NCI-H526 treated with DMSO at 0.1 percent for 48 hours (cell line): ENCODE measurements at places on chromosomes 3 and 15.

GRCh38 chr3:39156421-39156820 lies 3.0 kb upstream of the CSRNP1 start:
- DNase-seq, result no peak

DNA sequence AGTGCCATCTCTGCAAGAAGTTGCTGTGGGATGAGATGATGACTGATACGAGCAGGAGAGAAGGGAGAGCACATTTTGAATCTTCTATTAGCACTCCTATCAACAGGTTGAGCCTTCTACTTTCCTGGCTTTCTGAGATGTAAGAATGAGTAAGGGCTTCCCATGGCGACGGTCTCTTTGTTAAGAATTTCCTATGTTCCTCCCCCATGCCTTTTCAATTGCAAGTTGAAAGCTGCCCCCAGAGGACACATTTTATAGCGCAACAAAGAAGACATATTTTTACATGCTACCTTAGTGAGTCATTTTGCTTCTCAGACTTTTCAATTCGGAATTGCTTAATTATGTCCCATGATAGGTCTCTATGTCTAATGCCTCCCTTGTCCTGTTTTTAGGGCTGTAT lies 71.3 kb upstream of the LRTM1 start:
- DNase-seq, result no peak

- no peak for DNase-seq
Measured at GRCh38 chr15:63503739-63504246, 600 bp upstream of the USP3 start.

DNA sequence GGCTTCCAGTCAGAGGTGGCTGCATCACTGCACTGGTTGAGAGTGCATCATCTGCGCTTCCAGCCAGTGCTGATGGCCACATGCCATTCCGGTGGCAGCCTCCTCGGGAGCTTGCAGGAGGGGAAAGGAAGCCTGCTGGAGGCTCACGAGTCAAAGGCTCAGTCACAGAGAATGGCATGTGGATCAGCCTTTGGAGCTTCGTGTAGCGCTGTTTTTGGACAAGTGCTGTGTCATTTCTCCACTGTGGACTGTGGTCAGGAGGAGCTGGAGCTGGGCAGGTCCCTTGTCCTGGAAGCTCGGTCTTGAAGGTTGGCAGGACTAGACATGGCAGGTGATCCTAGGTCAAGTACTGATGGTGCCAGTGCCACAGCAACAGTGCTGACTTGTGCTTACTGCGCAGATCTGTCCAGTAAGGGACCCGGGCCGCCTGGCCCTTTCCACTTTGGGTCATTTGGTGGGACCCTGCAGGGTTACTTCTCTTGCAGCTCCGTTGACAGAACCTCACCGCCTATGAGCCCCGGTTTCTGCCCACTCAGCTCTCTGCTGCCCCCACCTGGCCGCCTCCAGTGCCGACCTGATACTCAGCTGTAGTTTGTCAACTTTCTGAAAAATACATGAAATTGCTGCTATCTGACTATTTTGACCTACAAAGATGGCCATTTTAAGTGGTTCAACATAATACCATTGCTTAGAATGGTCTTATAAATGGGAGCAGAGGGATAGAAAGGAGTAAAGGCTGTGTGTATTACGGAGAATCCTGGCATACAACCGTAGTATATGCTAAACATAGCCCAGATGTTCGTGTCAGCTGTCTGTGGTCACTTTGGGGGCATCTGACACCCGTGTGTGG lies 27.6 kb upstream of the TRPM1 start:
- no peak for DNase-seq

DNA sequence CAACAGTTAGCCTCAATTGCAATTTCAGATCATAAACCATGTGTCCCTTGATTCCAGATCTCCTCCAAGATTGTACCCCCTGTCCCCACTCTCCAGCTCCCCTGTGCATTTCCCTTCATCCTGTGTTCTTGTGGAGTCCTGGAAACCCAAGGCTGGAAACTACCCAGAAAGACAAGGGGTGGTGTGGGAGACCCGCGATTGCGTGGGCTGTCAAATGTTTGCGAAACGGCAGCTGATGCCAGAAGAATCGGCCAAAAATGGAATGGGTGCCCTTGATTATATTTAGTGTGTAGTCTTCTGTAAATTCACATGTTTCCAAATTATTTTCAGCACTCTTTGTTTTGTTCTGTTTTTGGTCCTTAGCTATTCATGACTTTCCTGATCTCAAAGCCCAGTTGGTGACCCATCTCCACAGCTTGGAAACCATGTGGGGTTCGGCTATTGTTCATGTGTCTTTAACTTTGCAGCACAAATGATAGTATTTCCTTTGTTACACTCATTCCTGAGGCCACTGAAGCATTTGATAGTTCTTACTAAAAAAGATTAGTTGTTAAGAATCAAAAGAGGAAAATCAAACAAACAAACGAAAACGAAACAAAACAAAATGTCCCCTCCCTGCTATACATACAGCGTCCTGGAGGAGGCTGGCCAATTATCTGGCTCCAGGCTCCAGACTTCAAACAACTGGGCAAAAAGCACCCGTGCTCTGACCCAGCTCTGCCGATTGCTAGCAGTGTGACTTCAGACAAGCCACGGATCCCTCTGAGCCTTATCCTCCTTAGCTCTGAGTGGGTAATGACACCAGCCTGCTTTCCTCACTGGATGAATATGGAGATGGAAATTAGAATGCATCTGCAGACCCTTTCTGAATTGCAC lies 120.9 kb downstream of the CACNA2D3 start:
- no peak for DNase-seq

- DNase-seq, result no peak
Measured at GRCh38 chr3:71503525-71504249, 79.8 kb downstream of the FOXP1 start.

DNA sequence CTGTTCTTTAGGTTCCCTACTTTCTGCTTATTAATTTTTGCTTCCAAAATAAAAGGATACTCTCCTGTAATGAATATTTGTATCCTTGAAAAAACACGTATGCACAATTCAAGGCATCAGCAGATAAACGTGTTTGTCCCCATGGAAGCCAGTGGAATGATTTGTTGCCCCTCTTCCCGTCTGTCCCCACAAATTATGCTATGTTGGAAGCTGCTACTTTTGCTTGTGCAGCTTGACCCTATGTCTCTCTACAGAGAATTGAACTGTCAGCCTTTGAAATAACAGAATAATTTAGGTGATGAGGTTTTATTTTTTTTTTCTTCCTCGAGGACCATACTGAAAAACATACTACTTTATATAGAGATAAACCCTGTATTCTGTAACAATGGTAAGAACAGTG lies 401.5 kb upstream of the GOLIM4 start:
- DNase-seq, result no peak

GRCh38 chr15:40242601-40243000 lies 3.7 kb downstream of the PAK6 start:
- DNase-seq, result no peak

DNA sequence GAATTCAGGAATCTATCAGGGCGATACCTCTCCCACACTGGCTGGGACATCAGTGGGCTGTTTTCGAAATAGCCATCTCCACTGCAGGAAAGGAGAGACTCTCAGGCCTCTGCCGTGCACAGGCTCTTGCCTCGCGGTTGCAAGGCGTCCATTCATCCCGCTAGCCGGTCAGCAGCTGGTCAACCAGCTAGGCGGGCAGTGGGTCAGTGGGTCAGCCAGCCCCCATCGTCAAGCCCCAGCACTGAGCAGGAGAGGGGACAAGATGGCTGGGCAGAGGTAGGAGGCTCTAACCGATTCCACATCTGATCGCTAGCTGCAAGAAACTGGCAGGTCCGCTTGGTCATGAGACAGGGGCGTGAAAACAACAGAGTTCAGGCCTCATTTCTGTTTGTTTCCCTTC lies 45.1 kb downstream of the MUC4 start:
- DNase-seq, result no peak

- no peak for DNase-seq
Measured at GRCh38 chr15:37055481-37055880, 44.9 kb downstream of the MEIS2 start.

- DNase-seq, result peak; percentile 70
Measured at GRCh38 chr15:66071160-66071920, 182.2 kb downstream of the MEGF11 start.

- no peak for DNase-seq
Measured at GRCh38 chr3:18885612-18886011, 262.7 kb upstream of the KCNH8 start.

GRCh38 chr3:194376241-194376560 lies 6.7 kb upstream of the LRRC15 start:
- no peak for DNase-seq

DNA sequence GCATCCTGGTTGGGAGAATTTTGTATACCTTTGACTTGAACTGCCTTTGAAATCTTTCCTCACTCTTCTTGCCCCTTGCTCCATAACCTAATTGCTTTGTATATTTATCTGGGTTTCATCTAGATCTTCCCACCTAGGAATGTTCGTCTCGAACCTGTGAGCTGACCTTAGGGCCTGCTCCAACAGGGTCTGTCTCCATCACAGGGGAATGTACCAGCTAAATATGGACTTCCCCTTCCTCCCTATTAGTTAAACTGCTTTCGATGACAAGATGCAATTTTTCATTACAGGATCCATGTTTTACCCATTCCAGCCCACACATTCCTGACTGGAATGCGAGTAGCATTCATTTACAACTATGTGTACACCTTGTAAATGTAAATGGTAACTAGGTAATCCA lies 10.6 kb upstream of the ETV5 start:
- no peak for DNase-seq

GRCh38 chr3:63807961-63808565 lies 11.0 kb upstream of the C3orf49 start:
- DNase-seq, result no peak

- no peak for DNase-seq
Measured at GRCh38 chr3:31953091-31953490, 28.0 kb downstream of the OSBPL10 start.

DNA sequence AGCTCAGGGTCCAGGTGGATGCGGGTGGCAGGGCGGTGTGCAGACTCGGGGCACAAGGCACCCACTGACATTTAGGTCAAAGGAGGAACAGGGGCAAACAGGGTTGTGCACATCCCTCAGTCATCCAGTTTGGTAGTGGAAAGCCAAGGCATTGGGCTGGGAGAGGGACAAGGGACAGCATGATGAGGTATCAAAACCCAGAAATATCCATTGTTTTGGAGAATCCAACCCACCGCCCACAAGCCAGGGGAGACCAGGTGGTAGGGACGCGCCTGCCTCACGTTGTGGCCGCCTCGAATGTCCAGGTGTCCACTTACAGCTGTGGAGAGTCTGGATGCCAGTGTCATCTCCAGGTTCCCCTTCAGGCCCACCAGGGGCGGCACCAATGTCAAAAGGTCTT lies 33.3 kb downstream of the SLC41A3 start:
- no peak for DNase-seq

DNA sequence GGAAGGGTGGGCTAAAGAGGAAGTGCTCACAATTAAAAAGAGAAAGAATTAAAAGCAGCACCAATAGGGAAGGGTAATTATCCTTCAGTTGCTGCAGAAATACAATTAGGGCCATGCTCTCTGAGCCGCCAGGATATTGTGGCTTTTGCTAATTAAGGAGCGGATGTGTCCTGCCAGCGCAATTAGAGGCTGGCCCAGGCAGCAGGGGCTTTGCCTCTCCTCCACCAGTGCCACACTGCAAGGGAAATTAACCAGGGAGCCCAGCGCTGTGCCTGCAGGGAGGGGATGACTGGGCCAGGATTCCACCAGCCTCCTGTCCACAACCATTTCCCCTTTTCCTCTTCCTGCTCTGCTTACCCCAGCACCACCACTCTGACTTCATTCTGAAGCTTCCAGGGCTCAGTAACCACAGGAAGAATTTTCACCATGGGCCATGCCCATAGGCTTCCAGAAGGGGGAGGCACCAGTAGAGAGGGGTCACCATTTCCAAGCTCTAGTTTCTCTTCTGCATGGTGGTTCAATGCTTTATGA lies 10.4 kb upstream of the AEN start:
- DNase-seq, result no peak

DNA sequence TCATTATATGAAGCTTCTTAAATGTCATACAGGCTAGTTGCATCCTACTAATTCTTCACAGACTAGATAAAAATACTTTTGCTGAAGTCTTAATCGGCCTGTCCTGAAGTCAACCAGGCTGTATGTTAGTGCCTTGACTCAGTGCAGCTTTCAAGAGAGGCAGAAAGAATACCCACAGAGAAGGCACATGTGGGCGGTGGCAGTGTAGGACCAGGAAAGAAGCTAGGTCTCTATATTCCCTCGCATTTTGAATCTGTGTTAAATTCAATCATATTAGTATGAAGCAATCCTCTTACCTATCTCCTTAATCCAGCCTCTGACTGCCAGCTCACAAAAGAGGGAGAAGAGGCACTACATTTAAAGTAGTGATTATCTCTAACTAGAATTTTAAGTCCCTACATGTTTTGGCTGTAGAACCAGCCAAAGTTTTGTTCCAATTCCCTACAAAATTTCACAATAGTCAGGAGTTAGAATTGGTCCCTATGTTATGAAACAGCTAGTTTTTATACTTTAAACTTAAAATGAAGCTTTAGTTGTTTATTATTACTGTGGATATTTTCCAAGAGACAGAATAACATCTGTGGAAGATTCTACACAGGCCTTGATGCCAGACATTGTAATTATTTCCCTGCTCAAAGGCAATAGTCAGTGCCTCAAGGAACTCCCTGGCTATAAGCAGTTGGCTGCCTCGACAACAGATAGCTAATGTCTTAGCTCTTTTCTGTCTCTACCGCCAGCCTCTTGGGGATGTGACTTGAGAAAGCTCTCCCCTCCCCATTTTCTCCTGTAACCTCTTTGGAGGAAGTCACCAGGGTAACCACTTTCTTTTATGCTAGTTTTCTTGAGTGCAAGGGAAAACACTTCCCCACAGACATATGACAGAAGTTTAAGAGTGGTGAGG lies 31.9 kb downstream of the CRTC3 start:
- no peak for DNase-seq

- no peak for DNase-seq
Measured at GRCh38 chr3:55521738-55522421, 34.8 kb upstream of the WNT5A start.

GRCh38 chr3:114567771-114568170 lies 273.9 kb downstream of the TIGIT start:
- DNase-seq, result no peak

- no peak for DNase-seq
Measured at GRCh38 chr3:178147001-178147400, 389.2 kb upstream of the KCNMB2 start.

- DNase-seq, result peak; percentile 28
Measured at GRCh38 chr15:75577401-75578172, 1.5 kb downstream of the PTPN9 start.

DNA sequence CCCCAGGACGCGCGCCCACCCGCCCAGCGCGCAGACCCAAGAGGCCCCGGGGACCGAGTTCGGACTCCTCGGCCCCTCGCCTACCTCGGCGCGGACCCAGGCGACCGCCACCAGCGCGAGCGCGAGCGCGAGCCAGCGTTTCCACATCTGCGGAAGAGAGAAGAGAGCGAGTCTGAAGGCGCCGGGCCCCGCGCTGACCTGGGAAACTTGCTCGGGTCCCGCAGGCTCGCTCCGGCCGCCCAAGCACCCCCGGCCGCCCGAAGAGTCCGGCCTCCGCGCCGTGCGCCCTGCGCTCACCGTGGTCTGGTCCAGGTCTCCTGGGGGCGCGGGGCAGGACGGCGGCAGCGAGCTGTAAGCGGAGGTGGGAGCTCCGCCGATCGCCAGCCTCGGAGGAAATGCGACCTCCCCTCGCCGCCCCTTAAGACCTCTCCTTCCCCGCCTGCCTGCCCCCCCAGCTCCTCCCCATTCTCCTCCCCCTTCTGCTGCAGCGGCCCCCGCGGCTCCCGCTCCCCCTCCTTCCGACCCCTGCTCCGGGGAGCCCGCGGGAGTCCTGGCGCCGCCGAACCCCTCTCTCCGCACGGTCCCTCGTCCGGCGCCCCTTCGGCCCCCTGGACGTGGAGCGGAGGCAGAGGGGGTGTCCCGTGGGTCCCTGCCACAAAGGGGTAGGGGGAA lies at the start of gene FSTL1:
FSTL1 (minus strand) TSS at position 393 of the 672 bp plus-strand sequence; CDS start at position 147, 246 bp downstream.
- peak; percentile 24 for DNase-seq
